ENCODE measurements at places on chromosomes 3 and 15. TPM values are rescaled to one million over a fixed set of nuclear protein-coding genes. Genes with fewer than 3 reads are reported as not detected.

- H3K27me3 ChIP-seq, result no peaks in the 10 kb centered on the region
- H3K4me3 ChIP-seq, result no peak overlapping the region
- H3K27ac ChIP-seq, result no peak overlapping the region
- no peaks in the 10 kb centered on the region for H3K36me3 ChIP-seq
- H3K4me1 ChIP-seq, result peaks cover 2% of the 10 kb centered on the region
These were observed 111.5 kb downstream of the FILIP1L start for GRCh38 chr3:100002599-100003350.

DNA sequence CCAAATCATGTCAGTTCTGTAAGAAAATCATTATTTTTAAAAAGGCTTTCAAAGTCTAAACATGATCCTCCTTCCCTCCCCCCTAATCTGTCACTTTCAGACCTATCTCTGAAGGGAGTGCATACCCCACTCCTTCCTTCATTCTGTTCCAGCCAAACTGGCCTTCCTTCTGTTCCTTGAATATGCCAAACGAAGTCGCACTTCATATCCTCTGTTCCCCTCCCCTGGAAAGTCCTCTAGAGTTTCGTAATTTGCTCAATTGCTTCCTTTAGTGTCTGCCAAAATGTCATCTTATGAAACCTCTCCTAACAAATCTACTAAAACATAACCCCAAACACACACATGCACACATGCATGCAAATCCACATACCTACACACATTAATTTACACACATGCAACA, 69.5 kb upstream of the TUSC7 start:
- no peaks in the 10 kb centered on the region for H3K4me1 ChIP-seq
- no peak overlapping the region for H3K4me3 ChIP-seq
- H3K27ac ChIP-seq, result no peak overlapping the region
- no peaks in the 10 kb centered on the region for H3K36me3 ChIP-seq

DNA sequence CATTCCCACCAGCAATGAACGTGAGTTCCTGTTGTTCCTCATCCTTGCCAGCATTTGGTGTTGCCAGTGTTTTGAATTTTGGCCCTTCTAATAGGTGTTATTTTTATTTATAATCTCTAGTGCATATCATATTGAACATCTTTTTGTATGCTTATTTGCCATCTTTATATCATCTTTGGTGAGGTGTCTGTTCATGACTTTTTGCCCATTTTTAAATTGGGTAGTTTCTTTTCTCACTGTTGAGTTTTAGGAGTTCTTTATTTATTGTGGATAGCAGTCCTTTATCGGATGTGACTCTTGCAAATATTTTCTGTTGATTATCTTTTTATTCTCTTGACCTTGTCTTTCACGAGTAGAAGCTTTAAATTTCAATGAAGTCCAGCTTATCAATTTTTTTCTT, 60.2 kb upstream of the ATP13A3 start:
- H3K4me3 ChIP-seq, result no peak overlapping the region
- H3K36me3 ChIP-seq, result no peaks in the 10 kb centered on the region
- peaks cover 3% of the 10 kb centered on the region for H3K27me3 ChIP-seq
- H3K4me1 ChIP-seq, result no peaks in the 10 kb centered on the region
- no peak for DNase-seq

DNA sequence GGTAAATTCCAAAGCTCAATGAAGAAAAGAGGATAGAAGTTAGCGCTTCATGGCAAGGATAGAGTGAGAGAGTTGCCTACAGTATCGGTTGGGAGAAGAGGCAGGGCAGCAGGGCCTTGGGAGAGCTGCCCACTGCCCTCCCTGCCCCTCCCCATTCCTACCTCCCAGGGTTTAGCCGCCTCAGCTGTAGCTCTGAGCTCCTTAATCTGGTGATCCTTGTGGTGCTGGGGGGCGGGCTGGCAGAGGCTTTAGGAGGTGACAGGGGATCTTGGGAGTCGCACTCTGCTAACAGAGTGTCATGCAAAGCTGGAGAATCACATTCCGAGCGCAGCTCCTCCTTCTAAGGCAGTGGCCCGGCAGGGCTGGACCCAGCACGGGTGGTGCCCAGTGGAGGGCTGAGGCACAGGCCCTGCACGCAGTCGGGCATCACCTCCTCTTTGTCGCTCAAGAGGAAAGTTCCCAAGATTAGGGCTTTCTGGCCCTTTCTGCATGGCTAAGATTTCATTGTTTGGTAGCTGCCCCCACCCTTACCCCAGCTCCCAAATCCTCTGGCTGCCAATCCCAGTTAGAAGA, 57.1 kb upstream of the POLG start:
- no peaks in the 10 kb centered on the region for H3K4me1 ChIP-seq
- H3K27me3 ChIP-seq, result peaks cover 22% of the 10 kb centered on the region
- no peaks in the 10 kb centered on the region for H3K36me3 ChIP-seq
- no peak overlapping the region for H3K27ac ChIP-seq
- DNase-seq, result no peak

GRCh38 chr3:112583105-112583504, 21.3 kb downstream of the SLC35A5 start:
- peaks cover 49% of the 10 kb centered on the region for H3K36me3 ChIP-seq
- H3K4me1 ChIP-seq, result peaks cover 14% of the 10 kb centered on the region
- no peak overlapping the region for H3K4me3 ChIP-seq
- no peak overlapping the region for H3K27ac ChIP-seq
- no peaks in the 10 kb centered on the region for H3K27me3 ChIP-seq

GRCh38 chr15:100060276-100060926, 281.4 kb downstream of the ADAMTS17 start:
- no peaks in the 10 kb centered on the region for H3K27me3 ChIP-seq
- no peaks in the 10 kb centered on the region for H3K36me3 ChIP-seq
- H3K4me1 ChIP-seq, result no peaks in the 10 kb centered on the region
- no peak for DNase-seq
- no peak overlapping the region for H3K27ac ChIP-seq
- no peak overlapping the region for H3K4me3 ChIP-seq

DNA sequence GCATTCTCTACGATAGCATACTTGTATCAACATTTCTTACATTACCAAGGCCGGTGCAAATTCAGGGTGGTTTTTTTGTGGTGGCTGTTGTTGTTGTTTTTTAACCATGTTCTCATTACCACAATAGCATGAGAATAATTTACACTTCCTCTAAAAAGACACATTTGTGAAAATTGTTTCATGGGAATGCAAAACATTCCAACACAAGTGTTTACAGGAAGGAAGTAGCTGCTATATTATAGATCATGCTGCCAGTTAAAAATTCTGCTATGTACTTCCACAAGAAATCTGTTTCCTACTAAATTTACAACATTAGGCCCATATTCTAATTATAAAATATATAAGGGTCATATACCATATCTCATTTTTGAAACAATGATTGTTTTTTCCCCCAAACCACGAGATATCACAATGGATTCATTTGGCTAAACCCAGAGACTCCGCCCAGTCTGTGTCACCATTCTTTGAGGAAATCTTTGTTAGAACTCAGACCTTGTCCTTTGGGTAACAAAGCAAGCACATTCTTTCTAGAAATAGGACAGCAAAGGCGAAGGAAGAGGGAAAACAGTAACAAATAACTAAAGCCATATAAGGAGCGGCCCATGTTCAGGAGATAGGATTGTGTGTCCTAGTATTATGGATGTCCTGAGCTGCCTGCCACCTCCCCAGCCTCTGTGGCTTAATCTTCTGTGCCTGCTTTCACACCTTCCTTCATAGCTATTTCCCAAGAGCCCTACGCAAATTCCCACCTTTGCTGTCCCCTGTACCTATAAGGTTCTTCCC, 60.1 kb downstream of the UACA start:
- no peak overlapping the region for H3K27ac ChIP-seq
- no peak overlapping the region for H3K4me3 ChIP-seq
- H3K27me3 ChIP-seq, result peaks cover 30% of the 10 kb centered on the region
- no peak for DNase-seq
- H3K4me1 ChIP-seq, result no peaks in the 10 kb centered on the region

DNA sequence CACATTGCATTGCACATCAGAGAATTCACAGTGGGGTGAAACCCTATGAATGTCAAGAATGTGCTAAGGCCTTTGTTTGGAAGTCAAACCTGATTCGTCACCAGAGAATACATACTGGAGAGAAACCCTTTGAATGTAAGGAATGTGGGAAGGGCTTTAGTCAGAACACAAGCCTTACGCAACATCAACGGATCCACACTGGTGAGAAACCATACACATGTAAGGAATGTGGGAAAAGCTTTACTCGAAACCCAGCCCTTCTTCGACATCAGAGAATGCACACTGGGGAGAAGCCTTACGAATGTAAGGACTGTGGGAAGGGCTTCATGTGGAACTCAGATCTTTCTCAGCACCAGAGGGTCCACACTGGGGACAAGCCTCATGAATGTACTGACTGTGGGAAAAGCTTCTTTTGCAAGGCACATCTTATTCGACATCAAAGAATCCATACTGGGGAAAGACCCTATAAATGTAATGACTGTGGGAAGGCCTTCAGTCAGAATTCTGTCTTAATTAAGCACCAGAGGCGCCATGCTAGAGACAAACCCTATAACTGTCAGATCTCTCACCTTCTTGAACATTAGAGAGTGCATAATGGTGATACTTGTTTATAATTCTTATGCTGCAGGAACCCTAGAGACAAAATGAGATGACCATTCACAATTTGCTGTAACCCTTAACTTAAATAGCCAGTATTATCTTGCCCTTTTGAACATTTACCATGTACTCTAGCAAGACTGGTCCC, 9.0 kb downstream of the ZNF662 start:
- H3K4me1 ChIP-seq, result no peaks in the 10 kb centered on the region
- no peak overlapping the region for H3K27ac ChIP-seq
- DNase-seq, result no peak
- H3K4me3 ChIP-seq, result no peak overlapping the region
- peaks cover 29% of the 10 kb centered on the region for H3K36me3 ChIP-seq
- H3K27me3 ChIP-seq, result peaks cover 2% of the 10 kb centered on the region

DNA sequence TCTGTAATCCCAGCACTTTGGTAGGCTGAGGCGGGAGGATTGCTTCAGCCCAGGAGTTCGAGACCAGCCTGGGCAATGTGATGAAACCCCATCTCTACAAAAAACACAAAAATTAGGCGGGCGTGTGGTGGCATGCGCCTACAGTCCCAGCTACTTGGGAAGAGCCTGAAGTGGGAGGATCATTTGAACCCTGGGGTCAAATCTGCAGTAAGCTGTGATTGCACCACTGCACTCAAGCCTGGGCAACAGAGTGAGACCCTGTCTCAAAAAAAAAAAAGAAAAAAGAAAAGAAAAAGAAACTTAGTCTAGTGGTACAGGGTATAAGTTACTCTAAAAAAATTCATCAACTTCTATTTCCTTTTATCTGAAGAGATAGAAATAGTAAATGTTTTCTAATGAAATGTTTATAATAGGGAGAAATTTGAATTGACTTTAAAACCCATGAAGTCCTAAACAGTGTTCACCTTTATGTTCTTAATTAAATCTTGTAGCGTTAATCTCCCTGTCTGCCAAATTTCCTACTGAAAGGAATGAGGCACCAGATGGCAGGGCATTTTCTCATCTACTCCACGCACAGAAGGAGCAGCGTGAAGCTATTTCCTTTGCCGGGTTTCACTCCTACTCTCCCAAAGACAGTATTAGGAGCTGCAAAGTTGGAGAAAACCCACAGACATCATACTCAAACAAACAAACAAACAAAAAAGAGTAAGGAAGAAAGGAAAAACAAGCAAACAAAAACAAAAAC, 1.9 kb downstream of the PCLAF start:
- no peaks in the 10 kb centered on the region for H3K27me3 ChIP-seq
- no peak for DNase-seq
- H3K4me3 ChIP-seq, result peak overlapping the region; percentile 90
- peak overlapping the region; percentile 75 for H3K27ac ChIP-seq
- peaks cover 35% of the 10 kb centered on the region for H3K4me1 ChIP-seq
- H3K36me3 ChIP-seq, result peaks cover 31% of the 10 kb centered on the region

DNA sequence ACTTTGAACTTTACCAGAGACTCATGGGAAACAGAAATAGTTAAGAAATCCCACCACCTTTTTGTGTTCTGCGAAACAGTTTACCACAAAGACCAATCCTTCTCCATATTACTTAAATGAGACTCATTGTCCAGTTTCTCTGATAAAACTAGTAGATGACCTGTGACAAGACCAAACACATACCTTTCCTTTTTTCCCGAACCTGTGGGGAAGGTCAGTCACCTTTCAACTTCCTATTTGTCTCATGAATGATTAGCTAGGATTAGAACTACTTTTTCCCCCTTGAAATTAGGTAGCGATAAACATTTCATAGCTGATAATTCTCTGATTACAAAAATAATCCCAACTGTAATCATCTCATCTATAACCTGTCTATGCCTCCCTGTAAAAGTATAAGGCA, 2.3 kb upstream of the TBC1D5 start:
- peaks cover 10% of the 10 kb centered on the region for H3K36me3 ChIP-seq
- peaks cover 46% of the 10 kb centered on the region for H3K4me1 ChIP-seq
- no peak overlapping the region for H3K4me3 ChIP-seq
- H3K27ac ChIP-seq, result no peak overlapping the region
- DNase-seq, result no peak
- H3K27me3 ChIP-seq, result no peaks in the 10 kb centered on the region

- no peak overlapping the region for H3K4me3 ChIP-seq
- H3K27me3 ChIP-seq, result no peaks in the 10 kb centered on the region
- H3K27ac ChIP-seq, result no peak overlapping the region
- peaks cover 21% of the 10 kb centered on the region for H3K36me3 ChIP-seq
- DNase-seq, result no peak
- H3K4me1 ChIP-seq, result no peaks in the 10 kb centered on the region
These were observed 80.4 kb downstream of the VGLL4 start for GRCh38 chr3:11563159-11563864.

GRCh38 chr3:109070211-109070610, 47.7 kb downstream of the MORC1 start:
- peaks cover 30% of the 10 kb centered on the region for H3K27me3 ChIP-seq
- DNase-seq, result no peak
- no peaks in the 10 kb centered on the region for H3K36me3 ChIP-seq

- peaks cover 16% of the 10 kb centered on the region for H3K27me3 ChIP-seq
- peak; percentile 8 for DNase-seq
- no peak overlapping the region for H3K27ac ChIP-seq
- no peaks in the 10 kb centered on the region for H3K4me1 ChIP-seq
These were observed 171.7 kb downstream of the ABHD5 start for GRCh38 chr3:43862470-43862869.

DNA sequence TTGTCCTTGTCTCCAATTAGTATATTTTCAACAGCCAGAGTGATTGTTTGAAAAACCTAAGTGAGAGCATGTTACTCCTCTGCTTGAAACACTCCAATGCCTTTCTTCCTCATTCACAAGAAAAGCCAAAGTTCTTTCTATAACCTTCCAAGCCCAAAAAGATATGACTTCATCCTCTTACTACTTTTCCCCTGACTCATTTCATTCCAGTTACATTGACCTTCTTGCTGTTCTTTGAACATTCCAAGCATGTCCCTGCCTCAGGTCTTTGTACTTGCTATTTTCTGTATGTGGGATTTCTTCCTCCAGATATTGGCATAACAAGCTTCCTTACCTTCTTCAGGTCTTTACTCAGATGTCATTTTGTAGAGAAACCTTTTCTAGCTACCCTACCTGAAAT, 28.3 kb downstream of the EHHADH start:
- H3K4me3 ChIP-seq, result no peak overlapping the region
- no peaks in the 10 kb centered on the region for H3K4me1 ChIP-seq
- H3K27me3 ChIP-seq, result no peaks in the 10 kb centered on the region
- no peaks in the 10 kb centered on the region for H3K36me3 ChIP-seq

GRCh38 chr3:135853981-135854380, 111.5 kb upstream of the PPP2R3A start:
- H3K27me3 ChIP-seq, result no peaks in the 10 kb centered on the region
- DNase-seq, result no peak
- H3K36me3 ChIP-seq, result no peaks in the 10 kb centered on the region
- no peak overlapping the region for H3K27ac ChIP-seq
- H3K4me3 ChIP-seq, result no peak overlapping the region

- no peaks in the 10 kb centered on the region for H3K27me3 ChIP-seq
- peaks cover 2% of the 10 kb centered on the region for H3K36me3 ChIP-seq
- no peak overlapping the region for H3K27ac ChIP-seq
- no peak for DNase-seq
These were observed 31.9 kb downstream of the DNAH1 start for GRCh38 chr3:52347716-52348635.

Gene NR1I2
- 0.13 TPM for total RNA-seq

Gene DPPA2
- not detected for total RNA-seq

Gene SLC28A1
- total RNA-seq, result not detected

Gene PLXNB1
- total RNA-seq, result 1.7 TPM

Gene UTS2B
- total RNA-seq, result not detected

All from activated CD4-positive, alpha-beta memory T cell treated with anti-CD3 and anti-CD28 coated beads, Interleukin-2, amount 10 ng/mL, durations not matched to agents 7 days and 5 days (primary cell).